Stimulated activated CD8-positive, alpha-beta memory T cell treated with anti-CD3 and anti-CD28 coated beads, Interleukin-15, amount 100 ng/mL, for 48 hours (primary cell): ENCODE measurements at places on chromosomes 13 and 19.
A peak's percentile ranks its signal among the peaks of the same experiment; 100 is the strongest.

DNA sequence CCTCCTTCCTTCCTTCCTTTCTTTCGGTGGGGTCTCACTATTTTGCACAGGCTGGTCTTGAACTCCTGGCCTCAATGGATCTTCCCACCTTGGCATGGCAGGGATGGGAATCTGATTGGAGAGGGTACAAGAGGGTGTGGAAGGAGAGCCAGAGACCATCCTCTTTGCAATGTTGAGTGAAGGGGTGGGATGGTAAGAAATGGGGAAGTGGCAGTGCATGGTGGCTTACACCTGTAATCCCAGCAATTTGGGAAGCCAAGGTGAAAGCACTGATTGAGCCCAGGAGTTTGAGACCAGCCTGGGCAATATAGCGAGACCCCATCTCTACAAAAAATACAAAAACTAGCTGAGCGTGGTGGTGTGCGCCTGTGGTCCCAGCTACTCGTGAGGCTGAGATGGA lies 5.5 kb downstream of the BLOC1S3 start:
- no peak for DNase-seq

- DNase-seq, result no peak
These were observed 27.7 kb upstream of the MBNL2 start for GRCh38 chr13:97194479-97194878.

- no peak for DNase-seq
These were observed 24.0 kb upstream of the LAIR1 start for GRCh38 chr19:54388802-54389139.

GRCh38 chr19:10395003-10395402 lies 8.3 kb downstream of the CDC37 start:
- DNase-seq, result no peak

DNA sequence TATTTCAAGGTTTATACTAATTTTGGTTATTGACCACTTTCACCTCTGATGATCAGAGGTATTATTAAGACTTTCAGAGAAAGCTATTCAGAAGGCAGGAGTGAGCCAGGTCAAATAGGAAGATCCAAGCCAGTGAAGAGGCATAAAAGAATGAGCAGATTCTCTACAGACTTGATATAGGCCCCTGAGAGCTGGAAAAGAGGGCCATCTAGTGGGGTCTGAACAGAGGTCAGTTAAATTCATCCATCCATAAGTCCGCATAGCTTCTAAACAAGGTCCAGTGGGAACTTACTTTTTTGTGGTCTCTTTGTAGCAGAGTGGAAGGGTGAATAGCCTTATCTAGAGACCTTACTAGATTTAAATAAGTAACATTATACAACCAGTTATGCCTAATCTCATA lies 126.6 kb upstream of the UFM1 start:
- DNase-seq, result no peak

- DNase-seq, result peak; percentile 60
These were observed at the start of gene PDE4A for GRCh38 chr19:10420444-10421239. Gene PDE4A (plus strand): TSS chr19:10420538. CDS start chr19:10420765, 227 bp downstream.

- DNase-seq, result no peak
These were observed 412.0 kb downstream of the FOXO1 start for GRCh38 chr13:40254394-40254793.

GRCh38 chr19:18223860-18224524 lies 2.2 kb downstream of the PDE4C start:
- DNase-seq, result no peak

DNA sequence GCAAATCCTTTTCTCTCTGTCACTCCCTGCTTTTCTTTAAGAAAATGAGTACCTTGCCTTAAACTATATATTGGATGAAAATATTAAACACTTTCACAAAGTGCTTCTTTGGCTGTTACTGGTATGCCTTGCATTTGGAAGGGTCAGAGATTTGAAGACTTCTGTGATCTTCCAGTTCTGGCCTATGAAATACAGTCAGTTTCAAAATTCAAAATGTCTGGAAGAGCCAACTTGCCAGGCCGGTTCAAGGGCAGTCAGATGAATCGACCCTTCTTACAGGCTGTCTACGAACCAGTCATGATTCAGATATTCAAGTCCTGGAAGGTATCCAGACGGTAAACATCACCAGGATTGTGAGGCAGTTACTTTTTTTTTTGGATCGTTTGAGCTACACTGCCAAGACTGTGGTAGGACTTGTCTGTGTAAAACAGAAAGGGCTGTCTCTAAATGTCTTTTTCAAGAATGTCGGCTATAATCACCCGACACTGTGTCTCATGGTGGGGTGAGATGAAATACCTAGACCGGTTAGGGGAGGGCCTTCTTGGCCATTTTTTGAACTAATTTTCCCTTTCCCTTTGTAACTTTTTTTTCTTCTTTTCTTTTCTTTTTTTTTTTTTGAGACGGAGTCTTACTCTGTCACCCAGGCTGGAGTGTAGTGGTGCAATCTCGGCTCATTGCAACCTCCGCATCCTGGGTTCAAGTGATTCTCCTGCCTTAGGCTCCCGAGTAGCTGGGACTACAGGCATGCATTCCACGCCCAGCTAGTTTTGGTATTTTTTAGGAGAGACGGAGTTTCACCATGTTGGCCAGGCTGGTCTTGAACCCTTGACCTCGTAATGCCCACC lies 11.2 kb downstream of the ACTN4 start:
- no peak for DNase-seq

- no peak for DNase-seq
These were observed 9.2 kb downstream of the GPATCH1 start for GRCh38 chr19:33090179-33090578.

DNA sequence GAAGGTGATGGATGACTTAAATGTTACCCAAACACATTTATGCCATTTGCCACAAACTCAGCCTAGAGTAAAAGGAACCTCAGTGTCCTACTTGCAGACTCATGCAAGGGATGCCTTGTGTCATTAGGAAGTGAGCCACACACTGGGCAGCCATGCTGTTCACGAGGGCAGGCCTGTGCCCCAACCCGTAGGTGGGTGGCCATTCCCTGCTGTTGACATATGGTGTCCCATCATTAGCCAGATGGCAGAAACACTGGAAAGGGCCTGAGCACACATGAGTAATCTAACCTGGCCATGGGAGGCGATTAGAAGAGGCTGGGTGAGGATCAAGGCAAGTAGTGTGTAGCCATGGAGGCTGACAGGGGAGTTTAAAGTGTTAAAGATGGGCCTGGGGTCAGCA lies 9.7 kb upstream of the LRCH1 start:
- DNase-seq, result no peak

- DNase-seq, result no peak
These were observed 66.3 kb downstream of the MCF2L start for GRCh38 chr13:113035213-113035800.

GRCh38 chr13:106802917-106803316 lies 235.0 kb upstream of the ARGLU1 start:
- no peak for DNase-seq

- DNase-seq, result no peak
These were observed 365.9 kb downstream of the FGF14 start for GRCh38 chr13:102035969-102036368.

- no peak for DNase-seq
These were observed 10.2 kb upstream of the SIGLEC6 start for GRCh38 chr19:51541458-51542357.

DNA sequence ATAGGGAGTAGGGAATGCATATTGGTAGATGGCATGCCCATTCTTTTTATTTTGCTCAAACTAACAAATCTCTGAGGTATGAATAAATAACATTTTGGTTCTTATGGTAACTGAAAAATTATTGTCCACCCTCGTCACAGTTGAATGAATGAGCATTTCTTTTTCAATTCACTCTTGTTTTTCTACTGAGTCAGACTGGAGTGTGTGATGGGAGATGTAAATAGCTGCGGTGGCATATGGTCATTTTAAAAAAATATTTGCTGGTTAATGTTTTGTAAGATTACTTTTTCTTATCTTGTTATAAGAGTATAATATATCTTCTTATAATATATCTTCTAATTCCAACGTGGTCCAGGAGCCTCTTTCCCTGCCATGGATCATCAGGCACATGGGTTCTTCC lies 586.5 kb downstream of the SLITRK5 start:
- no peak for DNase-seq

- no peak for DNase-seq
These were observed 19.2 kb downstream of the RAB20 start for GRCh38 chr13:110542169-110542796.

- peak; percentile 19 for DNase-seq
These were observed 79.1 kb downstream of the ATP11A start for GRCh38 chr13:112768795-112769481.

DNA sequence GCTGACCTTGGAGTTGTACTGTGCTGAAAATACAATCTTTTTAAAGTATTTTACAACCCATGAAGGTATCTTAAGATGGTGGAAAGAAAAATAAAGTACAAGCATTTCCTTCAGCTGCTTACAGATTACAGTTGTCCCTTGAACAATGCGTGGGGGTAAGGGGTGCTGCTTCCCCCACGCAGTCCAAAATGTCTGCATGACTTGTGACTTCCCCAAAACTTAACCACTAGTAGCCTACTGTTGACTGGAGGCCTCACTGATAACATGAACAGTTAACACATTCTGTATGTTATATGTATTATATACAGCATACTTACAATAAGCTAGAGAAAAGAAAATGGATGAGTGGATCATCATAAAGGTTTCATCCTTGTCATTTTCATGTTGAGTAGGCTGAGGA lies 45.3 kb upstream of the ZNF599 start:
- no peak for DNase-seq

DNA sequence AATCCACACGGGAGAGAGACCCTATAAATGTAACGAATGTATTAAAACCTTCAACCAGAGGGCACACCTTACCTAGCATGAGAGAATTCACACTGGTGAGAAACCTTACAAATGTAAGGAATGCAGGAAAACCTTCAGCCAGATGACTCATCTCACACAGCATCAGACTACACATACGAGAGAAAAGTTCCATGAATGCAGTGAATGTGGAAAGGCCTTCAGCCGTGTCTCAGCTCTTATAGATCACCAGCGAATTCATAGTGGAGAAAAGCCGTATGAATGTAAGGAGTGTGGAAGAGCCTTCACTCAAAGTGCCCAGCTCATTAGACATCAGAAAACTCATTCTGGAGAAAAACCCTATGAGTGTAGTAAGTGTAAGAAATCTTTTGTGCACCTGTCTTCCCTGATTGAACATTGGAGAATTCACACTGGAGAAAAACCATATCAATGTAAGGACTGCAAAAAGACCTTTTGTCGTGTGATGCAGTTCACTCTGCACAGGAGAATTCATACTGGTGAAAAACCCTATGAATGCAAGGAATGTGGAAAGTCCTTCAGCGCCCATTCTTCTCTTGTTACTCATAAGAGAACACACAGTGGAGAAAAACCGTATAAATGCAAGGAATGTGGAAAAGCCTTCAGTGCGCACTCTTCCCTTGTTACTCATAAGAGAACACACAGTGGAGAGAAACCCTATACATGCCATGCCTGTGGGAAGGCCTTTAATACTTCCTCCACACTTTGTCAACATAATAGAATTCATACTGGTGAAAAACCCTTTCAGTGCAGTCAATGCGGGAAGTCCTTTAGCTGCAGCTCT lies 16.0 kb downstream of the ZNF582 start:
- DNase-seq, result no peak

- no peak for DNase-seq
These were observed 65.1 kb downstream of the SIAH3 start for GRCh38 chr13:45786293-45786920.

DNA sequence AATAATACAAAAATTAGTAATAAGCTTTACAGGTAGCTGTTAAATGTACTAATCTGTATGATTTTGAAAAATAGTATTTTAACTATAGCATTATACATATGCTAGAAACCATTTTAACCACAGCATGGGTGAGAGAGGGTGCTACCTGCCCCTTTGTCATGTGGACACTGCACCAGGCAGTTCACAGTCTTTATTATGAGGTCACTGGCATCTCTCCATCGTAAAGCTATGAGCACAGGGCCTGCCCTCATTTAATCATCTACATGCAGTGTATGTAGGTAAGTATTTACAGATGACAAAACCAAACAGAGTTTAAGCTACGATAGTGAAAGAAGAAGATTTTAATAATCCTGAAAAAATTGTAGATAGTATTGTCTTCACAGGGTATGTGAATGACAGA lies 21.7 kb downstream of the EDNRB start:
- DNase-seq, result no peak

GRCh38 chr19:13441810-13442512 lies 64.3 kb downstream of the CACNA1A start:
- DNase-seq, result no peak

DNA sequence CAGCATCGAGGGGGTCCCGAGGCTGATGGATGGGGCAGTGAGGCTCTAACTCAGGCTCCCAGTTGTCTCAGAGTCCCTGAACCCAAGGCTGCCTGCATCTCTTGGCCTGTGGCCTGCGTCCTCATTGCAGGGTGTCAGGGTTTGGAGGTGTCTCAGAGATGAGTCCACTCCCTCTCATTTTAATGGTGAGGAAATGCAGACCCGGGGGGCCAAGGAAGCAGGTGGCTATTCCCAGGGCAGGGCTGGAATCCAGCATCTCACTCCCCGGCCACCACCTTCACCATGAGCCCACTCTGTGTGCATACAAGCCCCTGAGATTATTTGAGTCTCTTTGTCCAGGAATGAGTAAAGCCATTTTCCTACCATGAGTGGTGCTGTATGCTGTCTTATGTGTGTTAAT lies 21.4 kb downstream of the TEX29 start:
- DNase-seq, result no peak

DNA sequence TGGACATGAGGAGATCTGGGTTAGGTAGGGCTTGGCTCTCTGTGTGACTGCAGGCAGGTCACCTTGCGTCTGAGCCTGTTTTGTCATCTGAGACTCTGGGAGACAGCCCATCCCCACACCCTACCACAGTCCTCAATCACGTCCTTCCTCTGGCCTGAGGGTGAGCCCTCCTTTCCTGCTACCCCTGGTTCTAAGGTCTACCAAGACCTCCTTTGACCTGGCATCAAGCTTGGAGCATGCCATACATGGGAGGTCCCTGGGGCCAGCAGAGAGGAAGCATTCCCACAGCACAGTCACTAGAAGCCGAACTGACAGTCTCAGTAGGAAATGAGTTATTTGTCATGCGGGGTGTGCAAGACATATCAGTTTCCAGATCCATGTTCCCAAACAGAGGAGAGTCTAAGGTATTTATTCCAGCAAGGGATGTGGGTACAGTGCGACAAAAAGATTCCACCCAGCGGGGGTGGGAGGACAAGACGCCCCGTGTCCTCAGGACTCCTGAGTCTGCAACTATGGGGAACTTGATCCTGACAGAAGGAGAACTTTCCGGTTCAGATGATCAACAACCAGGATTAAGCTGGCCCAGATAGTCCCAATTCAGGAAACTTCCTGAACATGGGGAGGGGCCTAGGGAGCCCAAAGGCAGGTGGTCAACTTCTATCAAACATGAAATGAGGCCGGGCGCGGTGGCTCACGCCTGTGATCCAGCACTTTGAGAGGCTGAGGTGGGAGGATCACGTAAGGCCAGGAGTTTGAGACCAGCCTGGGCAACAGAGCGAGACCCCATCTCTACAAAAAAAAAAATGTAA lies 9.5 kb downstream of the ARRDC2 start:
- DNase-seq, result no peak

- DNase-seq, result no peak
These were observed 8.1 kb downstream of the TIMM29 start for GRCh38 chr19:10936661-10937084.
